Activated T-cell treated with anti-CD3 and anti-CD28 coated beads, Interleukin-2, amount 50 U/mL, for 24 hours (primary cell): ENCODE measurements at places on chromosomes 12 and 14.
A peak's percentile ranks its signal among the peaks of the same experiment; 100 is the strongest.

- H3K27me3 ChIP-seq, result no peaks in the 10 kb centered on the region
- peak overlapping the region; percentile 42 for H3K4me3 ChIP-seq
- peak overlapping the region; percentile 87 for H3K27ac ChIP-seq
- no peak for DNase-seq
- H3K4me1 ChIP-seq, result peaks cover 4% of the 10 kb centered on the region
Observed at GRCh38 chr12:6333029-6333428, 8.8 kb downstream of the TNFRSF1A start.

DNA sequence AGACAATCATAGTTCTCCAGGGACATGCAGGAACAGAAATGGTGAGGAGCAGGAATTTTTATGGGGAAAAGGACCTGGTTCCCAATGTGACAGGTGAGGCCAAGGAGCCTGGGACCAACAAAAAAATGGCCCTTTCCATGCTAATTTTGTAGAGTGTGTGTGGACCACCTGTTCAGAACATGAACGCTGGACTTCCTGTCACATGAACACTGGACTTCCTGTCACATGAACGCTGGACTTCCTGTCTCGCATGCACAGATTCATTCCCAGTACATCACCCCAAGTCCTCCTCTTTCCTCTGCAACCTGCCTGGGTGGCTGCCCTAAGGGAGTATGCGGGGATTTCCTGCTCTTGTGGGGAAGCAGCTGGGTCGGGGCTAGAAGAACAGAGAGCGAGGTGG, 10.1 kb downstream of the FGF6 start:
- H3K4me3 ChIP-seq, result no peak overlapping the region
- H3K36me3 ChIP-seq, result no peaks in the 10 kb centered on the region
- H3K27me3 ChIP-seq, result no peaks in the 10 kb centered on the region
- no peak overlapping the region for H3K27ac ChIP-seq

DNA sequence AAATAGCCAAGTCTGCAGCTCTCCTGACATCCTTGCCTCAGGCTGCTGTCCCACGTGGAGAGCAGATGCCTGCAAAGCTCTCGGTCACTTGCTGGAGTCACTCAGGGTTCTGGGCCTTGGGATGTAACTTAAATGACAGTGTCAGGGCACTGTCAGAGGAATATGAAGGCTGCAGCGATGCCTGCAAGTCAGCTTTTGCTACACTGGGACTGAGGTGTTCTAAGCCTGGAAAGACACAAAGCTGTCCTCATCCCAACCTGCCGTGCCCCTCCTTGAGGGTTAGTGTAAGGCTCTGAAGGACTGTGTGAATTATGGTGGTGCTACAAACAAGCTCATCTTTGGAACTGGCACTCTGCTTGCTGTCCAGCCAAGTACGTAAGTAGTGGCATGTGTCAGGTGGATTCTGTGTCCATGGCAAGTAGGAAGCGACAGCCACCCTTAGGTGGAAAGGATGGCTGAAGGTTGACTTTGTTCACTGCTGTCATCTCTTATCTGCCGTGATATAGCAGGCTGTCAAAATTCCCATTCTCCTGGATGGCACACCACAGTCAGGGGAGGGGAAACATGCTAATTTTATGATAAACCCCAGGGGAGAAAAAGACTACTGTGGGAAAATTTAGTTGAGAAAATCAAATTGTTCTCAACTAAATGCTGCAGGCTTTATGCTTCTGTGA, 79.9 kb downstream of the DAD1 start:
- peaks cover 93% of the 10 kb centered on the region for H3K36me3 ChIP-seq
- H3K4me3 ChIP-seq, result peak overlapping the region; percentile 86

DNA sequence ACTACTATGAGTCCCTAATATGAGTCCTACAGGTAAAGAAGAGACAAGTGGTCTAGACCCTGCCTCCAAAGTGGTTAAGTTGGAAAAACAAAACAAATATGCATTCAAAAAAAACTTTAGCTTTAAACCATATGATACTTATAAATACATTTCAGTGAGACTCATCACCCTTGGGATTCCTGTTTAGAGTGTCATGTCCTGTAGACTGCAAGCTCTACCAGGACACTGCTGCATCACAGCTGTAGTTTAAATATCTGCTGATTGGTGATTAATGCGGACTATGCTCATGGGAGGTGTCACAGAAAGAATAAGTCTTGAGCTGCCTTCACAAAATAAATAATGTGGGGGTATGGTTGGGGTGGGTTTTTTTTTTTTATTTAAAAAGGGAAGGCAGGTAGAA, 8.8 kb upstream of the LGR5 start:
- no peaks in the 10 kb centered on the region for H3K4me1 ChIP-seq
- no peak for DNase-seq
- H3K36me3 ChIP-seq, result no peaks in the 10 kb centered on the region
- H3K27me3 ChIP-seq, result peaks cover 47% of the 10 kb centered on the region
- H3K4me3 ChIP-seq, result no peak overlapping the region
- H3K27ac ChIP-seq, result no peak overlapping the region

GRCh38 chr14:30550335-30550734, 8.6 kb upstream of the G2E3 start:
- H3K27ac ChIP-seq, result no peak overlapping the region

DNA sequence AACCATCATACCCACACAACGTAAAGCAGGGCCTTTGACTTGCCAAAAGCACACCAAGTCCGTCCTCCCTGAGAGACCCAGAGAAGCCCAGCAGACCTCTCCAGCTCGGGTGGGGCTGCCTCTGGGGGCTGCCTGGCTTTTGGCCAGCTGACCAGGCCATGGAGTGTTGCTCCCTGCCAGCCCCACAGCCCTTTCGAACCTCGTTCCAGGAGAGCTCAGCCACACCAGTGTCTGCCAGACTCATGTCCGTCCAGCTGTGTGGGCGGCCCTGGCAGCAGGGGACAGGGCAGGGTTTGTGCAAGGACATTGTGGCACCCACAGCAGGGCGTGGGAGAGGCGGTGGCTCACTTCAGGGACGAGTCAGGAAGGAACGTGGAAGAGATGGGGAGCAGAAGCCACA, 22.6 kb upstream of the IRF2BPL start:
- DNase-seq, result no peak
- no peaks in the 10 kb centered on the region for H3K27me3 ChIP-seq
- H3K4me1 ChIP-seq, result peaks cover 27% of the 10 kb centered on the region

DNA sequence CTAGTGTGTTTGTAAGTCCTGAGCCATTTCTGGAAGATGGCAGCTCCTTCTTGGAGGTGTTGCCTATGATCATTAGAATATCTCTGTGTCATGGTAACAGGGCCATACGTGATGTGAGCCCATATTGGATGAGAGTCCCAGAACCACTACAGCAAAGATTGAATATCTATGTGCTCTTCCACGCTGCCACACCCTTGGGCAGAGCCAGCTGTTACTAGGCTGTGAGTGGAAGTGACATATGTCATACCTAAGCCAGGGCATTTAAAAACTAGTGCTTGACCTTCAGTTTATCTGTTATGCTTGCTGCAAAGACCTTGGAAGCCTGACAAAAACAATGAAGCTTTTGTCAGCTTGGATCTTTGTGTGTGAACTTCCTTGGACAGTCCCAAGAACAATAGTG, 495.1 kb upstream of the CCDC196 start:
- H3K4me3 ChIP-seq, result no peak overlapping the region
- no peak overlapping the region for H3K27ac ChIP-seq
- H3K36me3 ChIP-seq, result no peaks in the 10 kb centered on the region
- DNase-seq, result no peak
- H3K27me3 ChIP-seq, result no peaks in the 10 kb centered on the region
- H3K4me1 ChIP-seq, result peaks cover 23% of the 10 kb centered on the region

GRCh38 chr14:49220492-49220891, 365.7 kb downstream of the RPS29 start:
- H3K4me1 ChIP-seq, result no peaks in the 10 kb centered on the region
- no peaks in the 10 kb centered on the region for H3K36me3 ChIP-seq
- DNase-seq, result no peak
- no peak overlapping the region for H3K4me3 ChIP-seq
- peaks cover 3% of the 10 kb centered on the region for H3K27me3 ChIP-seq
- no peak overlapping the region for H3K27ac ChIP-seq

GRCh38 chr12:97306147-97306546, 156.5 kb upstream of the RMST start:
- peaks cover 20% of the 10 kb centered on the region for H3K27me3 ChIP-seq
- H3K36me3 ChIP-seq, result no peaks in the 10 kb centered on the region
- H3K27ac ChIP-seq, result no peak overlapping the region
- H3K4me1 ChIP-seq, result no peaks in the 10 kb centered on the region
- DNase-seq, result no peak
